ENCODE measurements at places on chromosomes 1 and 21. TPM values are rescaled to one million over a fixed set of nuclear protein-coding genes. Genes with fewer than 3 reads are reported as not detected.

Gene C1orf116
- not detected for total RNA-seq

Gene KRTAP12-2
- total RNA-seq = not detected

Gene LELP1
- total RNA-seq = not detected

- DNase-seq = no peak
- no peaks in the 10 kb centered on the region for H3K36me3 ChIP-seq
- H3K4me3 ChIP-seq = no peak overlapping the region
- H3K27me3 ChIP-seq = peaks cover 20% of the 10 kb centered on the region
- no peaks in the 10 kb centered on the region for H3K4me1 ChIP-seq
- H3K27ac ChIP-seq = no peak overlapping the region
These were observed 73.9 kb downstream of the PLXNA2 start for GRCh38 chr1:208170252-208170651.

DNA sequence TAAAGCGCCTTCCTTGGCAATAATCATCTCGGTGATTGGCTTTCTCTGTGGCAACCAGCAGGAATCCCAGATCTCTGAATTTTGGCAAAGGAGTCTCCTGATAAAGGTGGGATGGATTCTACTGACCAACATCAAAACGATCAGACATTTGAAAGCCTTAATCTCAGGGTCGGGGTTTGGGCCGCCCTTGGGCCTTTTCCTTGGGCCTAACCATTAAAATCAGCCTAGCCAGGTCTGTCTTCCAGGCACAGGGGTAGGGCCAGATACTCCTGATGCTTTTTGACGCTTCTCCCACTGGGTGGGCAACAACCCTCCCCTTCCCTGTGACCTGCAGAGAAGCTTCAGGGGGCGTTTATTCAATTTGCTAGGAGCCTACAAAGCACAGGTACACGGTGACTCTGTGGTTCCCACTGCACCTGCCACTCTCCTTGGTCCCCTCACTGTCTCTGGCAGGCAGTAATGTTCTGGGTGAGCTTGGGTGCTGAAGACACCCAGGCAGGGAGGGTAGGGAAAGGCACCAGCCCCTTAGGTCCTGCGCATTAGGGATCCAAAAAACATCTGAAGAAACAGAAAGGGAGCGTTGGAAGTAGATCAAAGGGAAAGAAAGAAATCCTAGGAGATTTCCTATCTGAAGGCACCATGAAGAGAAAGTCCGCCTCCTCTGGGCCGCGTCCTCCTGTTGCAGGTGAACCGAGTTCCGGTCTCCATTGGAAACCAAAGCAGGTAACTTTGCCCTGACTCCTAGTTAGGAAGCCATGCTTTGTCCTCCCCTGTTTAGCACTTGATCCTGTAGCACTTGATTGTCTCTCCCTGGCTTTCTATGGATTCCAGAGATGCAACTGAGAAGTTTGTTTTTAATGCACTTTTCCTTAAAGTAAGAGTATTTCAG lies 12.3 kb downstream of the RNU1-2 start:
- H3K27me3 ChIP-seq = no peaks in the 10 kb centered on the region
- H3K4me1 ChIP-seq = peaks cover 11% of the 10 kb centered on the region
- H3K4me3 ChIP-seq = no peak overlapping the region

Measured in natural killer cell treated with Interleukin-12 subunit alpha and Interleukin-12 subunit beta and Interleukin-15 and Interleukin-18, amount 100 ng/mL, for 72 hours (primary cell).